Activated CD8-positive, alpha-beta memory T cell treated with anti-CD3 and anti-CD28 coated beads for 48 hours (primary cell): ENCODE measurements at places on chromosomes 7 and 10.

DNA sequence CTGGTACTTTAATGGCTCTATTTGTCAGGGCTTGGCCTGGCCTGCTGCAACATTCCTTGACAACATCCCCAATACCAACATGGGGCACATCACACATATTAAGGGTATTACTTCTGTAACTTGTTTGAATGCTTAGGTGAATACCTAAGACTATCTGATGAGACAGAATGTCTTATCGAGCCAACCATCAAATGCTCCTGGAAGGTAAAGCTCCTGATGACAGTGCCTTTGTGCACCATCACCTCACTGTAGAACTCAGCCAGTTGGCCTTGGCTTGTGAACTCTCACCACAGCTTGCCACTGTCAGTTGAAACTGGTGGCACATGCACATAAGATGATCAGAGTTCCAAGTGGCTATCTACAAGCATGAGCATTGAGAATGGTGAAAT lies 3.7 kb upstream of the MYO1G start:
- DNase-seq = no peak

- DNase-seq = no peak
Measured at GRCh38 chr10:106424981-106425380, 739.5 kb downstream of the SORCS1 start.

- DNase-seq = no peak
Measured at GRCh38 chr10:101818872-101819633, 809 bp upstream of the OGA start.

DNA sequence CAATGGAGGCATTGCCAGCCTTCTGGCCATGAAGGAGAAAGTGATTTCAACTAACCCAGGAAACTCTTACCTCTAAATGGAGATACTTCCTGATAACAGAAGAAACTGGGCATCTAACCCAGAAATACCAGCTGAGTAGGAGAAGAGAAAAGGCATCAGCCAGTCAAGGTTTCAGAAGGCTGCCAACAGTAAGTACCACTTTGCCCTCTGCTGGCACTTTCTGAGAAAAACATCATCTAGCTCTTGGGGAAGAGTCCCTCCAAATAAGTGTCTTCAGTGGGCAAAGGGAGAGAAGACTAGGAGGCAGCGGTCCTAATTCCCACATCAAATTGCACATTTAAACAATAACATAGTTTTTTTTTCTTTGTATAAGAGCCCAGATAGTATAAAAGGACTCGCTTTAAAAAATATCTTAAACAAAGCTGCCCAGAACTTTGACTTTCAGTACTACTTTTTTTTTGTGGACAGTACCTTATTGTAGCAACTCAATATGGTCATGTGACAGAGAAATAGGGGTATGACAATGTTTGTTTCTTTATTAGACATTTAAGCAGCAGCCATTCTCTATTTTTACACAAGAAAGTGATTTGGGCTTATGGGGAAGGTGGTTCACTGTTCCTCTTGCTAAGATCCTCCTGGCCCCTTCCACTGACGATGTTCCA lies 157.3 kb downstream of the CTTNBP2 start:
- DNase-seq = no peak

- peak; percentile 1 for DNase-seq
Measured at GRCh38 chr7:21543528-21544302, 876 bp downstream of the DNAH11 start.

DNA sequence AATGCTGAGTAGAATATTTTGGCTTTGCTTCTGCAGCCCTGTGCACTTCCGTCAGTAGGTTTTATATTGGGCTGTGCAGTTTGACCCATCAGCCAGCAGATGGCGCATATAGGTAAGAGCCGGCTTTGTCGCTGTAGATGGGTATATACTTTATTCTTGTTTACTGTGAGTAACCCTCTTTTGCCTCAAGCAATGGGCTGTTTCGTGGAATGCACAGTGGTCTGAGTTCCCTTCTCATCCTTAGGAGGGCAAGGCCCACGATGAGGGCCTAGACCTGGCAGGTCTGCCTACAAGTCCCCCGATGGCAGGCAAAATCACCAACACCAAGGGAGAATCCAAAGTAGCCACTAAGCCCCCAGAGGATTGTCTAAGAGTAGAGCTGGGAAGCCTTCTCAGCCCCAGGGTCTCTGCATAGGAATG lies 1002.9 kb upstream of the KCND2 start:
- DNase-seq = no peak

DNA sequence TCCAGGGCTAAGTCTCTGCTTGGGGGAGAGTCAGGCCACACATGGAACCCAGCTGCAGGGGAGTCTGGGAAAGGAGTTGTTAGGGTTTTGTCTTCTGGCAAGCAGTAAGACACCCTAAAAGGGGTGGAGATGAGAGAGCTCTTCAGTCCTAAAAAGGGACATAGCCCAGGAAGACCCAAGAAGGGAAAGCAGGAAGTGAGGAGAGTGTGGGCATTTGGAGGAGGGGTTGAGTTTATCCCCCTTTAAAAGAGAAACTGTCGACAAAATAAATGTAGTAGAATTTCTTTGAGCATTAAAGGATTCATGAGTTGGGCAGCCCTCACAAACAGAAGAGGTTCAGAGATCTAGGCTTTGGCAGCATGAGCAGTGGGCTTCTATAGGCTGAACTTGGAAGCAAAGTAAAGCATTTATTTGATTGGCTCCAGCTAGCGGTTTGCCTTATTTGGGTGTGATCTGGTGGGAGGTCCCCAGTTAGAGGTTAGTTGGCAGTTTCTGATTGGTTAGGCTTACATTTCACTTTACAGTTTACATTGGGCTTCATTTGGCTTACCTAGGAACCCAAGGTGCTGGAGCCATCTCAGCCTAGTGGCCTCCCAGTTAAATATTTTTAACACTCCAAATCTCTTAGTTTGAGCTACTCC lies 246.7 kb downstream of the CAMK1D start:
- no peak for DNase-seq

- DNase-seq = no peak
Measured at GRCh38 chr7:108618056-108618455, 48.4 kb downstream of the DNAJB9 start.

GRCh38 chr7:137343281-137343841 lies at the start of gene PTN:
PTN (minus strand) TSS chr7:137343733; CDS start chr7:137254973, 88,760 bp downstream.
- no peak for DNase-seq

GRCh38 chr7:5635461-5636445 lies 145.7 kb downstream of the RNF216 start:
- no peak for DNase-seq

DNA sequence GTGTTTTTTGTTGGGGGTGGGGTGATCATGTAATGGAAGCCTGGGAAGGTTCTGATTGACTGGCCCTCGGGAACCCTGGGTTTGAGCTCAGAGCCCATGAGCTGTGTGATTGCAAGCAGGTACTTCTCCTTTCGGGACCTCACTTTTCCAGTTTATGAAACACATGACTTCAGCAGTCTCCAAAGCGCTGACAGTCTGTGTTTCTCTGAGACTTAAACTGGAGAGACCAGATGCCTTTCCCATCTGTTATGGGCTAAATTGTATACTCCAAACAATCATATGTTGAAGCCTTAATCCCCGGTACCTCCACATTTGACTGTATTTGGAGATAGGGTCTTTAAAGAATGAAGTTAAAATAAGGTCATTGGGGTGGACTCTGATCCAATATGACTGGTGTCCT lies 493.6 kb downstream of the GALNT17 start:
- no peak for DNase-seq

DNA sequence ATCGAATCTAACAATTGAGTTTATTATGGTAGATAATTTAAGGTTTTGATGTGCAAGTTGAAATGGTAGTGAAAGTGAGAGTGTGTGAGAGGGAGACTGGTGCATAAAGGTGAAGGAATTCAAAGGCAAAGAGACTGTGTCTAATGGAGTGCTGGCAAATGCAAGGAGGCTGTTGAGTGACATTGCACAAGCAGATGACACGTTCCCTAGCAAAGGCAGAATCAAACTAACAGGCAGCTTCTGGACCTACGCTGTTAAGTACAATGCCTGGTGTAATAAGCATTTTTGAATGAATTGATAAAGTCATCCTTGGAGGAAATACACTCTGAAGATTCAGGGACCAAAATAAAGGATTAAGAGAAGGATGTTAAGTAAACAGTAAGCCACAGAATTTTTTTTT lies 11.7 kb upstream of the GPR141 start:
- DNase-seq = no peak

DNA sequence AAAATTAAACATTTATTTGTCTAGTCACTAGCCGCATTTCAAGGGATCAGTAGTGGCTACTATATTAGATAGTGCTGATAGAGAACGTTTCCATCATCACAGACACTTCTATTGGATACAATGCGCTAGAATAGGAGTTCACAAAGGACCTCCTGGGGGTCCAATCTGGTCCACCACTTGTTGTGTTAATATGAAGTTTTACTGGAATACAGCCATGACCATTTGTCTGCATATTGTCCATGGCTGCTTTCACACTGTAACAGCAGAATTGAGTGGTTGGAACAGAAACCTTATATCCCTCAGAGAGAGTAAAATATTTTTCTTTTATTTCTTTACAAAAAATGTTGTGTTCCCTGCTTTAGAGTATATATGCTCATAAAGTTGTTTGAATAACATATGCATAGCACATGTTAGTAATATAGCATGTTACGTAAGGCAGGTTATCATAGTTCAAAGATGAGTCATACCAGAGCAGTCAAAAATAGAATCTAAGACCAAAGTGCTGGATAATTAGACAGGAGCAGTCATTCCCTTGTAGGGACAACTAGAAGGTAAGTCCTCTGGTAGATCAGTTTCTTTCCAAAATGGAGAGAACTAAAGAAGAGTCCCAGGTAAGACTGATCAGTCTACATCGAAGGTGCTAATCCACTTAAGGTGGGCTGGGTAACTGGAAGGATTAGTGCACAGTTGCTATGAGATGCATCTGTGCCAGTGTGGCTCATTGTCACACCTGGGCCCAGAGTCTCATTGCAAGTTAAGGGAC lies 14.9 kb downstream of the BZW2 start:
- no peak for DNase-seq

DNA sequence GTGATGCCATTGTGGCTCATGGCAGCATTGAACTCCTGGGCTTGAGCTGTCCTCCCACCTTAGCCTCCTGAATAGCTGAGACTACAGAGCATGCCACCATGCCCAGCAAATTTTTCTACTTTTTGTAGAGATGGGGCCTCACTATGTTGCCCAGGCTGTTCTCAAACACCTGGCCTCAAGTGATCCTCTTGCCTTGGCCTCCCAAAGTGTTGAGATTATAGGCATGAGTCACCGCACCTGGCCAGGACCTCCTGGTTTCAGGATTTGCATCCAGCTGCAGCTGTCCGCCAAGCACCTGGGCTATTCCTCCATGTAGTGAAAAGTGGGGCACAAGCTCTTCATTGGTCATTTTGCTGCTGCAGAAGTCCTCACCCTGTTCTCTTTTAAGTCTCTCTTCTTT lies 58.9 kb downstream of the ZNF22 start:
- DNase-seq = no peak

DNA sequence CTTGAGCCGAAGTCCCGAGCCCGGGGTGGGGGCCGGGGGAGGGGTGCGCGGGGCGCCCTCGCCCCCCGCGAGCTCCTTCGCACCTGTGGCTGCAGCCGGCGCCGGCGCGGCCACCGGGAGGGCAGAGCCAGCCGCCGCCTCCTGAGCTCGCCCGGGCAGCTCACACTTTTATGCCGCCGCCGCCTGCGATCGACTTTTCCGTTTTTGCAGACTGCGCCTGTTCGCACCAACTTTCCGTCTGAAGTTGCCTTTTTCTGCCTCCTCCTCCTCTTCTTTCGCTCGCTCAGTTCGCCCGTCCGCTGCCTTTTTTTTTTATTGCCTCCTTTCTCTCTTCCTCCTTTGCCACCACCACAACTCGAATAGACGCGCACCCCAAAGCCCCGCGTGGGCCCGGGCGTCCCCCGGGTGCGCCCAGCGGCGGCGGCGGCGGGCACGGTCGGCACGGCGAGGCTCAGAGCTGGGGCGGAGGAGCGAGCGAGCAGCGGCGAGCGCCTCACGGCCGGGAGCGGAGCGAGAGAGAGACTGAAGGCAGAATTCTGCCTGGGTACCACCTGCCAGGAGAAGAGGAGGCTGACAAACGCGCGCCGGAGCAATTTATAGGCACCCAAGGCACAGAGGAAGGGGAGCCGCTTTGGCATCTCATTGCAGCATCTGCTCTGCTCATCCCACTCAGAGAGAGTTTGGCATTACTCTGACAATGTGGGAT lies at the start of gene C1QL3:
Gene C1QL3 (minus strand): TSS at position 569 of the 706 bp plus-strand sequence. CDS start 814 bp downstream, outside the sequence.
- no peak for DNase-seq

DNA sequence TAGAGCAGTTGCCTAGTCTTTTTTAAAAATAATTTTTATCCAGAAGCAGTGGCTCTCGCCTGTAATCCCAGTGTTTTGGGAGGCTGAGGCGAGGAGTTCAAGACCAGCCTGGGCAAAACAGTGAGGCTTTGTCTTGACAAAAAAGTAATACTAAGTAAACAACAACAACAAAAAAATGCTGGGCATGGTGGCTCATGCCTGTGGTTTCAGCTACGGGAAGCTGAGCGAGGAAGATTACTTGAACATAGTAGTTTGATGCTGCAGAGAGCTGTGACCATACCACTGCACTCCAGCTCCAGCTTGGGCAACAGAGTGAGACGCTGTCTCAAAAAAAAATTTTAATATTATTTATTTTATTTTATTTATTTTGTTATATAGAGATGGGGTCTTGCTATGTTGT lies 31.3 kb upstream of the TPST1 start:
- DNase-seq = no peak

DNA sequence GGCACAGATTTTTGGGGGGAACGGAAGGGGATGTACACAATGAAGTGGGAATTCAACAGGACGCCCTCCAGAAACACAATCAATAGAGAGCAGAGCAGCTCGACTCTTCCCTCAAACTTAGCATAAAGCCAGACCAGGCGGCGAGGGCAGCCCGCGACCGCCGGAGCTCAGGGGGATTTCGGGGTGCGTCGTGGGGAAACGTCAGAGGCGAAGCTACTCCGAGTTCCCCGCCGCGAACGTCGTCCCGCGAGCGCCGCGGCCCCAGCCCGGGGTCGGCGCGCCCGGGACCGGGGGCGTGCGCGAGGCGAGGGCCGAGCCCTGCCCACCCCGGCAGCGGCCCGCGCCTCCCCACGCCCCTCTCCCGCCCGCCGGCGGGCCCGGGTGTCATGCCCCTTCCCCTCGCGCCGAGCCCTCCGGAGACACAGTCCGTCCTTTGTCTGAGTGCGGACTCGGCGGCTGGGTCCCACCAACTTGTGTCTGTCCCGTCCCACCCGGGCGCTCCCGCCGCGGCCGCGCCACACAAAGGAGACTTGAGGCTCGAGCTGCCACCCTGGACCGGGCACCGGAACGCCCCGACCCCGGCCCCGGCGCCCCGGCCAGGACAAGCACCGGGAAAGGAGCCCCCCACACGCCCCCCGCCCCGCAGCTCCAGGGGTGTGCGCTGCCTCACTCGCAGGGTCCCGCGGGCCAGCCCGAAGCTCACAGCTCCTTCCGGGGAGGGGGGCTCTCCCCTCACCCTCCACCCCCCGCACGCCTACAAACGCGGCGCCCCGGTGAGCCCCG lies 634 bp downstream of the EZH2 start:
- peak; percentile 26 for DNase-seq
